ENCODE measurements at places on chromosomes 4 and X.
A peak's percentile ranks its signal among the peaks of the same experiment; 100 is the strongest.

GRCh38 chr4:3732076-3733028, 33.8 kb upstream of the ADRA2C start:
- DNase-seq = no peak

DNA sequence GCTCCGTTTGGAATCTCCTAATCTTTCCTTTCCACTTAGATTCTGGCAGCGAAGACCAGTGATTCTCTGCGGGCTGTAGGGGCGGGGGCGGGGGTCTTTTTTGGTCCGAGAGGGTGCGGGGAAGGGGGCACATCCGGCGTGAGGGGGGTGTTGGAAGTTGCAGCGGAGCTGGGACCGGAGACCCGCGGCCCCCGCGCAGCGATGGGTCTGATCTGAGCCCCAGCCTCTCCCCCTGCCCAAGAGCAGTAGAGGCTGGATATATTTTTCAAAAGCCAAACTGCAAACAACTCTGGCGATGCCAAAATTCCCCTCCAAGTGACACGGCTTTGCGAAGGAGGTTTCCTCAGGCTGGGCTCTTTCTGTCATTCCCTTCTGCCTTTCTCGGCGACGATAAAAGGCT, 355 bp downstream of the GRID2 start:
- no peak for DNase-seq

DNA sequence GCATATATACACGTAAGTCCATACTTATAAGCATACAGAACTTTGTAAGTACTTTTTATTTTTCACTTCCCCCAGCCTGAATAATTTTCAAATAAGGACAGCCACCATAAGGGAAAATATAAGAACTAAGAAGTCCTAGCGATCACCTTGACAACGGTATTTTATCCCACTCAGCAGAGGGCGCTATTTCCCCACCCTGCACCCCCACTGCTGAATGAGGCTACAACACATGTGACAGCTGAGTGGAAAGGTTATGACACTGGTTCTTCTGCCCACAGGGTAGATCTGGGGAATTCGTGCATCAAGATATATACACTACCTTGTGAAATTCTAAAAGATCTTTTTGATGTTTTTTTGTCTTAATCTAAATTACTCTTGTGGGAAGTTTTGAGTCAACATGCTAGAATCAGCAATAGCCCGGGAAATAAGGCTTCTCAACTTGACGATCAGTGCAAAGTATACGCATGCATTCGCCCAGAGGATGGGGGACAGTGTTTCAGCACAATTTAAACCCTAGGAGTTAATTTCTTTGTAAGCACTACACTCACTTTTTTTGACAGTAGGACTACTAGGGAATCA, 151.5 kb downstream of the CORIN start:
- peak; percentile 9 for DNase-seq

- no peak for DNase-seq
Observed at GRCh38 chrX:120452131-120452530, 17.0 kb downstream of the LAMP2 start.

DNA sequence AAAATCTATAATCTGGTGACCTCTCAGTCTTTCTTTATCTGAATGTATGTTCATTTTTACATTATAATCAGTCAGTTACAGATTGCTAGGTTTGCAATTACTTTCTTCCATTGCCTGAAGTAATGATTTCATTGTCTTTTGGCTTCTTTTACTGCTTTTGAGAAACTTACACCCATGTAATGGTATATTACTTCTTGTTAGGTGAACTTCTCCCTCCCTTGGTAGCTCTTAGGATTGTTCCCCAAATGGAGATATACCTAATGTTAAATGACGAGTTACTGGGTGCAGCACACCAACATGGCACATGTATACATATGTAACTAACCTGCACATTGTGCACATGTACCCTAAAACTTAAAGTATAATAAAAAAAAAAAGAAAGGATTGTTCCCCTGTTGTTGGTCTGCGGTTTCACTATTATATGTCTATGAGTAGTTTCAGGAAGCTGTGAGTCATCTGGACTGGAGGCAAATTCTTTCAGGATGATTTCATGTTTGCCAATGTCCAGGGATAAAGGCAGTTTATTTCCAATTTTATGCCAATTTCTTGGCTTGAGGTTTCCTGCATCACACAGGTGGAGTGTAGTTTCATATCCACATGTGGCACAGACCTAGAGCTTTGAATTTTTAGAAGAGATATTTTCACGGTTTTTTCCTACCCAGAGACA, 21.8 kb downstream of the SPANXC start:
- DNase-seq = no peak

- no peak for DNase-seq
Observed at GRCh38 chr4:81930506-81931238, 443.1 kb downstream of the HNRNPD start.

DNA sequence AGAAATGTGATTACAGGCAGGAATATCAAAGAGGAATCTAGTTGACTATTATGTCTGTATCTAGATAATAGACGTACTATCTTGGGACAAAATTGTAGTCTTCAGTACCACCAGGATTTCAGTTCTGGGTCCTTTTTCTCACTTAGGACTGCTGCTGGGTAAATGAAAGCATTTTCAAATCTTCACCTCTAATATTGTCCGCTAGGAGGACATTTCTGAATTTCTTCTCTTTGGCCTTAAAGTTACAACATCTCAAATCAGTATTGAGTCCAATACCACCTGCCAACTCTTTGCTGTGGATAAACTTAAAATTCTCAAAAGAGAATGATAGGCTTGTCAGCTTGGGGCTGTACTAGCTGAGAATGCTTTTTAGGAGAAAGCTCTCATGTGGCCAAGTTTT, 6.0 kb downstream of the FGF16 start:
- no peak for DNase-seq

DNA sequence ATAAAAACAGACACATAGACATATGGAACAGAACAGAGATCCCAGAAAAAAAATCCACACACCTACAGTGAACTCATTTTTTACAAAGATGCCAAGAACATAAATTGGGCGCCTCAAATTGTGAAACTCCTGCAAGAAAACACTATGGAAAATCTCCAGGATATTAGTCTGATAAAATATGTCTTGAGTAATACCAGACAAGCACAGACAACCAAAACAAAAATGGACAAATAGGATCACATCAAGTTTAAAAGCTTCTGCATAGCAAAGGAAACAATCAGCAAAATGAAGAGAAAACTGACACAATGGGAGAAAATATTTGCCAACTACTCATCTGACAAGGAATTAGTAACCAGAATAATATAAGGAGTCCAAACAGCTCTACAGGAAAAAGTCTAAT, 337.3 kb upstream of the DIPK2B start:
- no peak for DNase-seq

- no peak for DNase-seq
Observed at GRCh38 chr4:74397748-74398426, 32.9 kb downstream of the EREG start.

DNA sequence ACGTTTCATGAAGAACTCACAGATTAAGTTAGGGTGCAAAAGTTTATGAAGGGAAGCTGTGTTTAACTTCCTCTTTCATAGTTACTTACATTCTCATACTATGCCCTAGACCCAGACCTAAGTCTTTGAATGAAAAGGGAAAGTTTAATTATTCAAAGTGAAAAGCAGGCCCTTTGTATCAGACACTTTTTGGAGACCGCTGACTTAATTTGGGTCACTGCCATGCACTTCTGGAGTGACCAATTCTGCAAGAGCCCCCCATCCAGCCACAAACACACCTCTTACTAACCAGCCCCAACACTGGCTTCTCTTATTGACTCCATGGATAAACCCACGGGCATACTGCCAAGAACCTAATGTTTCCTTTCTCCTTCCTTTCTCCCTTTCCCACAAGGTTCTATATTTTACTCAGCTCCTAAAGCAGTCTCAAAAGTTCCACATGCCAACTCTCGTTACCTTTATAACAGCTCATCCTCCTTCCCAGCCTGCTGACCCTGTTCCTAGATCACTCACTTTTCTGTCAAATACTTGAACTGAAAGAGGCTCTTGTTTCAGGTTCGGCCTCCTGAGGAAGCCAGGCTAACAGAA, 34.5 kb downstream of the ABCE1 start:
- no peak for DNase-seq

- DNase-seq = no peak
Observed at GRCh38 chrX:117327373-117327772, 789.2 kb downstream of the KLHL13 start.

DNA sequence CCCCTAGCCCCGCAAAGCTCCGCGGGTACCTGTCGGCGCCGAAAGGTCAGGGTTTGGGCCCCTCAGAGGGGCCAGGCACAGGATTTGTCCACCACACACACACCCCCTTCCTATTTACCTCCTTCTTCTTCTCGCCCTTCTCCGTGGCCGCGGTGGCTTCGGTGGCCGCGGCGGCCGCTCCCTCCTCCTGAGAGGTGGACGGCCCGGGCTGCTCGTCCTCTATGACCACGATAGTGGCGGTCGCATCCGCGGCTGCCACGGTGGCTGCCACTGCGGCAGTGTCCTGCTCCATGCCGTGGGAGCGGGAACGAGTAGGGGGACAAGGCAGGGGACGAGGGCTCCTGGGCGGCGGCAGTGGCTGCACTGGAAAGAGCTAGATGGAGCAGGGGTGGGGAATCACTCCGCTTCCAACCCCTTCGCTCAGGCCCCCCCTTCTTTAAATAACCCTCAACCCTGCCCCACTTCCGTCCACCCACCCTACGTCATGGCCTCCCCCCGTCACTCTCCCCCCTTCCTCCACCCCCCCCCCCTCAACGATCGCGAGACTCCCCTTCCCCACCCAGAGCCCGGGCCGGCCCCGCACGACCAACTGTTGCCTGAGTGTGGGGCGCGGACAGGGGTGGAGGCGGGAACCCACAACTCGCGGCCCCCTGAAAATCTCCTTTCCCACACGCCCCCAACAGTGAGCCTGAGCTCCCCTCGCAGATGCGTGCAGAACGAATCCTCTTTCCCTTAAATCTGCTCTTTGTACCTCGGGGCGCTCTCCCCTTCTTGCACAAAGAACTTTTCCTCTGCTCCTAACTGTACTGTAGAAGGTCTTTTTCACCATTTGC, at the start of gene SMARCA1:
Gene SMARCA1, minus strand, starts transcription at position 412 of the 833 bp plus-strand sequence. Its CDS starts 120 bp downstream, at position 292.
- no peak for DNase-seq

- no peak for DNase-seq
Observed at GRCh38 chr4:117284736-117285135, 199.4 kb upstream of the TRAM1L1 start.

GRCh38 chr4:189143263-189143952, 797.3 kb upstream of the FRG1 start:
- DNase-seq = no peak

GRCh38 chr4:38237139-38237538, 276.9 kb downstream of the PTTG2 start:
- no peak for DNase-seq

GRCh38 chr4:167717495-167717894, 374.8 kb upstream of the ANXA10 start:
- DNase-seq = no peak

- no peak for DNase-seq
Observed at GRCh38 chr4:6403400-6403685, 69.1 kb downstream of the PPP2R2C start.
